ENCODE measurements at places on chromosomes 11 and 22. TPM values are rescaled to one million over a fixed set of nuclear protein-coding genes. Genes with fewer than 3 reads are reported as not detected.

- no peak for DNase-seq
Observed at GRCh38 chr11:60855726-60856633, at the start of gene PTGDR2. TSS of gene PTGDR2 (minus strand) at chr11:60855950. CDS start at chr11:60853722, 2,228 bp downstream.

GRCh38 chr11:62548545-62549335 lies 2.1 kb upstream of the AHNAK start:
- DNase-seq: no peak

DNA sequence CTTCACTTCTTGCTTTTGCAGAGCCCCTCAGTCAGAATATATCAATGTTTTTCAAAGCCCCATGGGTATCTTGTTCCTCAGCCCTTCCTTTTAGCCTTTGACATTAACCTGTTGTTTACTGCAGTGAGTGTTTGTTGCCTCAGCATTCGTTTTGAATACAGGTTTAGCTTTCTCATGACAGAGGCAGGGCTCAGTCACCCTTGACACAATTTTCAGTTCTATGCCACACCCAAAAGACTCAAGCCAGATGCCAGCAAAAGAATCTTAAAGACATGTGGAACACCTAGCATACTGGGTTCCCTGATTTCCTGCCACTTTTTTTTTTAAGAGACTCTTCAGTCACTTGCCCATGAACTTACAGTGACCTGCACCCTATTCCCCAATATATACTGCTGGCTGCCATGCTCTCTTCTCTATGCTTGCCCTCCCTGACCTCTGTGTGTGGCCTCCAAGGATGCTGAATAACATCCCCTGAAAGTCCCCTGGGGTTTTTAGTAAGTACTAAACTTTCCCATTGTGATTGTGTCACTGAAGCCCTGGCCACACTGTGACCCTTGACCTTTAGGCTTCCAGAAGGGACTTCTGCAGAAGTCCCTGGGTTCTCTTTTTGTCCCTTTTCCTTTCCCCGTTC lies 1225.5 kb downstream of the TBC1D22A start:
- no peak for DNase-seq

CD3E gene
- total RNA-seq: 3.1 TPM

GRCh38 chr11:44494785-44495184 lies 70.7 kb upstream of the CD82 start:
- no peak for DNase-seq

TCN2 gene
- total RNA-seq: 139 TPM

DNA sequence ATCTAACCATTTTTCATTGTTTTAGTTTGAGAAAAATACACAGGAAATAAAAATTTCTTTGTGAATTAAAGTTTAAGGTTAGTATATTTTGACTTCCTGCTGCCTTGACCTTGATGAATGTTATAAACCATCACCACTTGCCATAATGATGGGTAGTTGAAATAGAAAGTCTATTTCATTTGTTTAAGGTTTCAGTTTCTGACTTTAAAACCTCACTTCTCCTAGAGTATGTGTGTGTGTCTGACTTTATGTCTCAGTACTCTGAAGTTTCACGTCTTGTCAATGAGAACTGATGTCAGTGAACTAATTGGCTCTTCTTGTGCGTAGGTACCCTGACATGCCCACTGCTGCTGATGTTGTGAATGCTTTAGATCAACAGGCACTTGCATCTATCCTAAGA lies 188.2 kb downstream of the METTL15 start:
- no peak for DNase-seq

GRCh38 chr22:50576070-50576469 lies 2.2 kb downstream of the CPT1B start:
- DNase-seq: no peak

PRG3 gene
- total RNA-seq: not detected

- no peak for DNase-seq
Observed at GRCh38 chr11:117633976-117634755, 162.8 kb downstream of the DSCAML1 start.

DNA sequence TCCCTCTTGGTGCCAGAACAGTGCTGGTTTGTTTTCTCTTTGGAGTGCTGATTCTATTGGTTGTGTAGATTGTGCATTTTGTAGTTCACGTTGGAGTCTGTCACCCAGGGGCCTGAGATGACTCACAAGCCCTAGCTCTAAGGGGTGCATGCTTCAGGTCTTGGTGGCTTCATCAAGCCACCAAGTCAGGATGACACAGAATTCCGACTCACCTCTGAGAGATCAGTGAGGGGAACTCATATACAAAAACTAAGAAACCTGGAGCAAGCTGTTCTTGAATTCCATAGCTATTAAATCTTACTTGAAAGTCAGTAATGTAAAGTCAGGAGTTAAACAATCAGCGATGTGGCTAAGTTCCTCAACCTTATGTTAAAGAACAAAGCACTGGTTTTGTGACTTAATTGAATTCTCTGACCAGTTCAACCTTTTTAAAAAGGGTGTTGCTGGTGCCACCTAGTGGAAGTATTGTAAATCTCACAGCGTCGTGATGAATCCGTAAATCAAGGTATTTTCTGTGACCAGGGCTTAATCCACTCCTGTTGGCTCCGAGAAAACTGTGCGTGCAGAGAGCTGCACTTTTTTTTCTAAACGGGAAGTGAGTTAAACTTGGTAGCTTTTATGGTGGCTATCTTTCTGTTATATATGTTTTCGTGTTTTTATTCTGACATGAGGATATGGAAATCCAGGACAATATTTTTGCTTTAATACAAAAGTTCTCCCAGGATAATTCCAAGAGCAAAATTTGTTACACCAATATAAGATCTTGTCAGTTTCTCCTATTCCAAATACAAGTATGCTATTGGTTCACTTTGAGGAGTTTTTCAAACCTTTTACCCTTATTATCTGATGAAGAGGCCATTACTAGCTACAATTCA lies 14.6 kb downstream of the MMP13 start:
- no peak for DNase-seq

GRCh38 chr11:3840870-3841425 lies at the start of gene RHOG:
TSS of gene RHOG (minus strand) at chr11:3840959. CDS start at chr11:3828138, 12,821 bp downstream.
- DNase-seq: no peak

CARD16 gene
- total RNA-seq: 8.8 TPM

MYO18B gene
- total RNA-seq: not detected
